ENCODE measurements at places on chromosomes 7 and 10.

DNA sequence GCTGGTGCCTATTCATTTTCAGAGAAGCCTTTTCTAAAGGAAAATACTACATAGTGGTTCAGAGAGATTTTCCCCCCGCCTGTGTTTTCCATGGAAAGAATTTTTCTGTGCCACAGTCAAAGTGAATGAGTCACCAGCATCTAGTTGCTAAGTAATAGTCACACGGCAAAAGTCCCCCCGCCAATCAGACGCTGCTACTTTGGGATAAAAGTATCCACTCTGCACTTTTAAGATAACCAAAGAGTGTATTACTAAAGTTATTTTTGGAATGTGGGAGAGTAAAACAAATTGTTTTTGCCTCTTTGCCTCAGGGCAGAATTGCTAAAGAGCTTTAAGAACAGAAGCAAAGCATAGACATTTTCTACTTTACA is 23.5 kb downstream of the ABLIM1 start:
- peak; percentile 58 for DNase-seq

DNA sequence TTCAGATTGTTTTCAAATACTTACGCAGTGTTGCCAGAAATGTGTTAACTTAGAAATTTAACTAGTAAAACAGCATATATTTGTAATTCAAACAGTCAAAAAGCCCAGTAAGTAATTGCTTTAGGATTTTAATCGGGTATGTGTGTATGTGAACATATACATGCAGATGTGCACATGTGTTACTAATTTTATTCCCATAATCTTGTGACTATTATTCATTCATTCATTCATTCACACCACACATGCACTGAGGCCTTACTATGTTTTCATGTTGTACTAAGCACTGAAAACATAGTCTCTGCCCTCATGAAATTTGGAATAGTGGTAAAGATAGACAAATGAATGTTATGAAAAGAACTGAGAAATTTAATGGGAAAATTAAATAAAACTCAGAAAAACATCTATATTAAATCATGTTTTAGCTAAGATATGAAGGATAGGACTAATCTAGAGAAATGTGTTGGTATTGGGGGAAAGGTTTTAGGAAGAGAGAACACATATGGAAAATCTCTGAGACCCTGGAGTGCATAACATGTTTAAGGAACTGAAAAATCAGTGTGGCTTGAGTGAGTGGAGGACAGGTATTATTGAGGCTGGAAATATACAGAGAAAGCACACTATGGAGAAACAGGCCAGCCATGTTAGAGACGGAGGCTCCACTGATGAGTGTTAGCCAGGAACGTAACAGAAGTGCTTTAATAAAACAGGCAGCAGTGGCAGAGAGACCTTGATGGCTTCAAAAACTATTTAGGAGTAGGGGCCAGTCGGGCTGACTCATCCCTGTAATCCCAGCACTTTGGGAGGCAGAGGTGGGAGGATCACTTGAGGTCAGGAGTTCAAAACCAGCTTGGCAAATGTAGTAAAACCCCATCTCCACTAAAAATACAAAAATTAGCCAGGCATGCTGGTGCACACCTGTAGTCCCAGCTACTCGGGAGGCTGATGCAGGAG is 80.3 kb downstream of the HDAC9 start:
- DNase-seq, result no peak

GRCh38 chr7:151936207-151936606 is 20.0 kb upstream of the GALNTL5 start:
- DNase-seq, result no peak

GRCh38 chr10:80518807-80519360 is 18.8 kb upstream of the SH2D4B start:
- no peak for DNase-seq

DNA sequence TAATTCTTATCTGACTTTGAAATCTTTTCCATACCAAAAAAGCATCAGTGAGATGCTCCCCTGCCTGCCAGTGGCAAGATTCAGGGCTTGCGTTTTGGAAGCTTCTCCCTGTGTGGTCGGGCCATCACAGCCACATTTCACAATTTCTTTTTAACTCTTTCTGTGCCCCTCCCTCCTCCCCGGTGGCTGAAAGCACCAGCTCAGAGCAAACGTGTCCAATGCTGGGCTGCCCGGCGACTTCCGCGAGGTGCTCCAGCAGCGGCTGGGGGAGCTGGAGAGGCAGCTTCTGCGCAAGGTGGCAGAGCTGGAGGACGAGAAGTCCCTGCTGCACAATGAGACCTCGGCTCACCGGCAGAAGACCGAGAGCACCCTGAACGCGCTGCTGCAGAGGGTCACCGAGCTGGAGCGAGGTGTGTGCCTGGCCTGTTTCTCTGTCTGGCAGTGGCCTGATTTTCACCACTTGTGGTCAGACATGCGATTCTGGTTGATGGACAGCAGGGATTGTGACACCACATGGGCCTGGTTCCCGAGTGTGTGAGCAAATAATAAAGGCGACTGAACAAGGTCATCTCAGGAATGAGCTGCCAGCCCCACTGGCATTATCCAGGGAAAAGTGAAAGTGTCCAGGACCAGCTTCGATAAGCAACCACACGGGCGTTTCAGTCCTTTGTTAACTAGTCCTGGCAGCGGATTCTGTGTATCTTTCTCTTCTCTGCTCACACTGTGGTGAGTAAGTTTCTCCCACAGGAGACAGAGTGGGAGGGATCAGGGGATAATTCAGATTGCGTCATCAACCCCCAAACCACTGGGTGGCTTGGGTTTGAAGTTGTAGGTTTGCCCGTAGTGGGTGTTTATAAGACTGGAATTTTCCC is 2.6 kb downstream of the NPTX2 start:
- no peak for DNase-seq

DNA sequence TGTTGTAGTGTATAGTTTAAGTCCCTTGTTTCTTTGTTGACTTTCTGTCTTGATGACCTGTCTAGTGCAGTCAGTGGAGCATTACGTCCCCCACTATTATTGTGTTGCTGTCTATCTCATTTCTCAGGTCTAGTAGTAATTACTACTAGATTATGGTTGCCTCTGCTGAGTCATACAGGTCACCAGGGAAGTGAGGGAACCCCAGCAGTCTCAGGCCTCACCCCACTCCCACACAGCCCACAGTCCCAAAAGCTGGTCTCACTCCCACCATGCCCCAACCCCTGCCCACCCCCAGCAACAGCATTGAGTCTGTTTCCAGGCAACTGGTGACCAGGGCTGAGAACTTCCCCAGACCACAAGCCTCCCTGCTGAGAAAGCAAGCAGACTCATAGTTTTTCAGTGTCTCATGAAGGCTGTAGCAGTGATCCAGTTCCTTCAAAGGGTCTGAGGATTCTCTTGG is 88.0 kb downstream of the PLXDC2 start:
- no peak for DNase-seq

DNA sequence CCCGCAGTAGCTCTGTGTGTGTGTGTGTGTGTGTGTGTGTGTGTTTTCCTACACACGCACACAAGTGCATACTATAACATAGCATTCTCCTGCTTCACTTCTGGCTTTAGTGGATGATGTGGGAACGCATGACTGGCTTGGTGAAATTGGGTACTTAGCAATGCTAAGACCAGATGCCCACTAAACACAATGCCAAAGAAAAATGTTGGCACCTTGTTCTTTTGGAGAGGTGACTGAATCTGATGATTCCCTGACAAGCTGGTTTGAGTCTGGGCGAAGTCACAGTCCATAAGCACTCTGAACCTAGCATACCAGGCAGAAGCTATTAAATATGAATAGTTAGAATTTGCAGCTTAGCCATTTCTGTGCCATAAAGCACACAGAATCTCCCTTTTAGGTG is 68.0 kb upstream of the CDCA7L start:
- DNase-seq, result peak; percentile 6

DNA sequence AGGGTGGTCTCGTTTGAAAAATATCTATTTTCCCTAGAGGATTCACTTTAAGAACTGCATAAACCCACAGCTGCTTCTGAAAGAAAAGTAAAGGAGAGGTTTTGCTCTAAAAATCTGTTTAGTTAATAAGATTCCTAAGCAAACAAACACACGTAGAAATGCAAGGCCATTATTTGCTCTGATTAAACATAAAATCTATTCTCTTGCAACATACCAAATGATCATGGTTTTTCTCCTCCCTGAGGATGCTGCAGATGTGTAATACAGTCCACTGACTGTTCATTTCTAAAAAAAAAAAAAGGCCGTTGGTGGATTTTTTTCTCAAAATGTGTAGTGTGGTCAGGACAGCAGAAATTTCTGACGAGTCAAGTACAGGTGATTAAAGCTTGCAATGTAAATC is 98.6 kb downstream of the BUB3 start:
- no peak for DNase-seq
